ENCODE measurements at places on chromosomes 6 and 20.

- DNase-seq = peak; percentile 89
These were observed 2.2 kb downstream of the PIM1 start for GRCh38 chr6:37171970-37172812.

DNA sequence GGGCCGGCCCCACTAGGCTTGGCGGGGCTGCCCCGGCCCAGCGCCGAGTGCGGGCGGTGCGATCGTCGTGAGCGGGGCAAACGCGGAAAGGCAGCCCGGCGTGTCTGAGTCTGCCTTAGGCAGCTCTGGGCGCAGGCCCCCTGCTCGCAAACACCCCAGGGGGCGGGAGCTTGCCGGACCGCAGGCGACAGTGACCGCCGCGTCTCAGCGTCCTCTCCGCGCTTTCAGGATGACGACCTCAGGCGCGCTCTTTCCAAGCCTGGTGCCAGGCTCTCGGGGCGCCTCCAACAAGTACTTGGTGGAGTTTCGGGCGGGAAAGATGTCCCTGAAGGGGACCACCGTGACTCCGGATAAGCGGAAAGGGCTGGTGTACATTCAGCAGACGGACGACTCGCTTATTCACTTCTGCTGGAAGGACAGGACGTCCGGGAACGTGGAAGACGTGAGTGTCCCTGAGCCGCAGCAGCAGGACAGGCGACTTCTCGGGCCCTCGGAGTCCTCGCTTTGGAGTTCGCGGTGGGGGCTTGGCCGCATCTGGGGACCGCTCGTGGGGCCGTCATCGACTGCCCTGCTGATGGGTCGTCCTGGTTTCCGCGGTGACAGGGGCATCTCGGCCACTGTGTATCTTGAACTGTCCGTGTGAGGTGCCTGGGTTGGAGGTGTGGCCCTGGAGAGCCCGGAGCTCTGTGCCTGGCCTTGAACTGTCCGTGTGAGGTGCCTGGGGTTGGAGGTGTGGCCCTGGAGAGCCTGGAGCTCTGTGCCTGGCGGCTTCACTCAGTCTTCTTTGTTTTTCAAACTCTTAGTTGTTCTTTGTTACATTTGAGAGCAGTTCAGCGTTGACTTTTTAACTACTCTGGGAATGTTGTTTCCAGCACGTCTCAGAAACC is 786 bp downstream of the ADRM1 start:
- DNase-seq = no peak

- no peak for DNase-seq
These were observed 19.2 kb downstream of the JAG1 start for GRCh38 chr20:10654630-10655029.

- DNase-seq = no peak
These were observed 945 bp downstream of the TENT5A start for GRCh38 chr6:81751388-81752083.

DNA sequence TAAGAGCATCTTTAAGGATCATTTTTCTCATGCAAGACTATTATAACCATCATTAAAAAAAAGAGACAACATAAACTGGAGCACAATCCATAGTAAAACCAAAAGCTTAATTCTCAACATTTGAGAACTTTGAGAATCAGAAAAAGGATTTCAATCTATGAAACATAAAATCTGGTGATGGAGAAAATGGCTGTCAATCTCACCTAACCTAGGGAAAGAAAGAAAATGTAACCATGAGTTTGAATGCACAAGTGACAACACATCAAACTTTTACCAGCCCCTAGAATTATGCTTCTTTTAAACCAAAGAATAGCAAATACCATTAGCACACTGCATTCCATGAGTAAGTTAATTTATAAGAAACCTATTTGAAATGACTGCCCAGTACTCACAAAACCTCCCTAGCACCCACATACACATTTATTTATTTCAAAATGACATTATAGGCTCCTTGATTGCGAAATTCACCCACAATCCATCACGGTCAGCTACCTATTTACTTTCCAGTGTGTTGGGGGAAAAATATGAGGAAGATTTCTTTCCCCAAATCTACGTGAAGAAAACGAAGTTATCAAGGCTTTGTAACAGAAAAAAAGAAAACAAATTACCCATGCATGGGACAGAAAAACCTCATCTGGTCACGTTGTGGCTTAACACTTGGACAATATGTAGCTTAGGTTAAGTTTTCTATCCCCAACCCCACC is 828 bp downstream of the ASCC3 start:
- DNase-seq = no peak

- DNase-seq = no peak
These were observed 29.0 kb downstream of the MAP3K5 start for GRCh38 chr6:136763255-136763654.

DNA sequence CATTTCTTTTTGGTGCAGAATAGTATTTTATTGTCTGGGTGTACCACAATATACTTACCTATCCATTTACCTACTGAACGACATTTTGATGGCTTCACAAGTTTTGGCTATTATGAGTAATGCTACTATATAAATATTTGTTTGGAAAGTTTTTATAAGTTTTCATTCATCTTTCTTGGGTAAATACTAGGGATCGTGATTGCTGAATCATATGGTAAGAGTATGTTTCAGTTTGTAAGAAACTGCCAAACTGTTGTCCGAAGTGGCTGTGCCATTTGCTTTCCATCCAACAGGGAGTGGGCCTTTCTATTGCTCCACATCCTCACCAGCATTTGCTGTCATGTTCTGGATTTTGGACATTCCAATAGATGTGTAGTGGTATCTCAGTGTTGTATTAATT is 104.2 kb downstream of the CDYL start:
- DNase-seq = no peak

DNA sequence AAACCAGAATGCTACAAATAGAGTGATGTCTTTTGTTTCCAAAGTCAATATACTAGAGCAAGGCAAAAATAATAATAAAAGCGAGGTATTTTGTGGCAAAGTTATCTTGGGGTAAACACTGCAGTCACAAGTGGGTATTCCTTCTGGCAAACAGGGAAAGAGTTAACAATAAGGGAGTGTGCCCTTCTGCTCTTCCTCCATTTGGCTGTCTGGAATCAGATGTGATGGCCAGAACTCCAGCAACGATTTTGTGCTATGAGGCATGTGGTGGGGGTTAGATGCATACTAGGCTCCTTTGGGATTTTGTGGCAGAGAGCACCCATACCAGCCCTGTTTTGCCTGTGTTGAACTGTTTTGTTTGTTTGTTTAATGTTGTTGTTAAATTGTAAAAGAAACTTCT is 2.4 kb upstream of the SLC52A3 start:
- no peak for DNase-seq

Data from KG1 (cell line).